ENCODE measurements at places on chromosomes 6 and 20.

GRCh38 chr6:26059941-26060340 is 27.3 kb upstream of the HFE start:
- DNase-seq: no peak

- no peak for DNase-seq
Measured at GRCh38 chr6:25346064-25346463, 66.9 kb downstream of the CARMIL1 start.

GRCh38 chr6:40326714-40327421 is 260.3 kb downstream of the LRFN2 start:
- no peak for DNase-seq

DNA sequence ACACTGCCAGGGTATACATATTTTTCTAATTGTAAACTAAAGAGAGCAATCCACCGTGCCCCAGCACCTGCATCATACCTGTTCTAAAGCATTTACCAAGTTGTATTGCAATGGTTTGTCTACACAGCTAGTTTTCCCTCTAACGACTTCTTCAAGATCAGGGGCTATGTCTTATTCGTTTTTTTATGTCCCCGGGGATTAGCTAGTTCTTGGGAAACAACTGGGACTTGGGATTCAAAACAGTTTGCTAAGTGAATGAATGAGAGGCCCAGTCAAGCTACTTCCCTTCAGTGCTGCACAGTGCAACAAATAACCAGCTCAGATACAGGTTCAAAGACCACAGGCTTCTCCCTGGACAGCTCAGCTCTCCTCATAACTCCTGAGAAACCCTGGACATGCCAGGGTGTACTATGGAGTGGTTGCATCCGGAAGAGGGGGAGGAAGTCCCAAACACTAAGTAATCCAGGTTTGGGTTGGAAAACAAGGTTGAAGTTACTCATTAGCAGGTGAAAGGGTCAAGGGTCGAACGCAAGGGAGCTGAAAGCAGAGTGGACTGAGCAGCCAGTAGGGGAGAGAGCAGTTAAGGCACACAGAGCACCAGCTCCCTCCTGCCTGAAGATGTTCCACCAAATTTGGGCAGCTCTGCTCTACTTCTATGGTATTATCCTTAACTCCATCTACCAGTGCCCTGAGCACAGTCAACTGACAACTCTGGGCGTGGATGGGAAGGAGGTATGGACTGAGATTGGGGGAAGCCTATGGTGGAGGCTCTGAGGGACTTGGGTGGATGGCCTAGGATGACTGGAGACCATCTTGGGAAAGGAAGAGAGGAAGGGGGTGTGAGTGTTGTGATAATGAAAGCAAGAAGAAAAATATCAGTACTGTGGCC is at the start of gene APOM:
TSS of gene APOM (plus strand) at position 546 of the 889 bp plus-strand sequence. CDS start at position 619, 73 bp downstream.
- DNase-seq: no peak

DNA sequence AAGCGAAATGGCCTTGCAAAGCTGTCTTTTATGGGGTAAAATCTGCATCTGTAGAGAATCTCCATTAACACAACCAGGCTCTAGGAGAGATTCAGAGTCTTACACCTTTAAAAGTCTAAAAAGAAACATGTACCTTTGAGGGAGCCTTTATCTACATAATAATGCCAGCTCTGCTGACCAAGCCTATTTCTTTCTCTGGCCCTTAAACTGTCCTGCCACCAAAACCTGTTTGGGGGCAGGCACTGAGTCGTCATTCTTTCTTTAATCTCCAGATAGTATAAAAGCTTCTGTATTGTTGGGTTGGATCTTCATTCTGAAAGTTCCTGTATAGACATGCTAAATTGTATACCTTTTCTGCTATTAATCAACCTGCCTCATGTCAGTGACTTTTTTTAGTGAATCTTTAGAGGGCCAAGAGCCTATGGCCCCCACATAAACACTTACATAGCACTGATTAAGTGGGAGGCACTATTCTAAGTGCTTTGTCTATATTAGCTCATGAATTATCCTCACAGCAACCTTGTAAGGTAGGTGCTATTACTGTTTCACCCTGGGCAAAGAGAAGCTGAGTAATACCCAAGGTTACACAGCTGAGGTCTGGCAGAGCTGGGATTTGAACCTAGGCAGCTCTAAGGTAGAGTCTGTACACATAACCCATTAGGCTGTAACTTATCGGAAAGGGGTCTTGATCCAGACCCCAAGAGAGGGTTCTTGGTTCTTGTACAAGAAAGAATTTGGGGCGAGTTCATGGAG is 232.3 kb upstream of the DTNBP1 start:
- no peak for DNase-seq

- no peak for DNase-seq
Measured at GRCh38 chr6:13978787-13979186, 54.0 kb downstream of the RNF182 start.

DNA sequence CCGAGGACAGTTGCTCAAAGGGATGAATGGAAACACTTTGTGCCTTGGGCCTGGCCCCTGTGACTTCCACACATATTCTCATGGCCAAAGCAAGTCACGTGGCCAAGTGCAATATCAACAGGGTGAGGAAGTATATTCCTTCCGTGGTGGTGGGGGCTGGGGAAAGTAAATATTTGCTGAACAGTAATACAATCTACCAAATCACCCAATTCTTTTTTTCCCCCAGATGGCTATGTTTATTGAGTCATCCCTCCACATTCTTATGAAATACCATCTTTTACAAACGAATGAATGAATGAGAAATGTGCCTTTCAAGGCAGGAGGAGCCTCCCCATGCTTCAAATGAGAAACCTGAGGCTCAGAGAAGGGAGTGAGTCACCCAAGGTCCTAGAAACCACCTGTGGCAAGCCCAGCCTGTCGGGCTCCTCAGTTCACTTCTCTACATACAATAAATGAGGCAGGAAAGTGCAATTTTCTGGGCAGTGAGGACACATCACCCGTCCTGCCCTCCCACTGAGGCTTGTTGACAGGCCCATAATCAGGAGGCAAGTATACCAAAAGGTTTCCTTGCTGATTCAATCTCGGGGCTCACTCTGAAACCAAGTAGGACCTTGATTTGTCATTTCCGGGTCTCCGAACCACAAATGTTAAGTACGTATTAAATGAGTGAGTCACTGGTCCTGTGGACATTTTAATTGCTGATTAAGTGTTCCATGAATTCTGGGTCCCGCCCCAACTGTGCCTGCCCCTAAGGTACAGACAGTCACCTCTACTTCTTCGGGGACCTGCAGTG is 25.3 kb upstream of the TOP1 start:
- peak; percentile 71 for DNase-seq

GRCh38 chr6:36566418-36566905 is 19.2 kb upstream of the STK38 start:
- DNase-seq: no peak

- DNase-seq: no peak
Measured at GRCh38 chr20:44615169-44615791, 32.9 kb downstream of the PKIG start.

DNA sequence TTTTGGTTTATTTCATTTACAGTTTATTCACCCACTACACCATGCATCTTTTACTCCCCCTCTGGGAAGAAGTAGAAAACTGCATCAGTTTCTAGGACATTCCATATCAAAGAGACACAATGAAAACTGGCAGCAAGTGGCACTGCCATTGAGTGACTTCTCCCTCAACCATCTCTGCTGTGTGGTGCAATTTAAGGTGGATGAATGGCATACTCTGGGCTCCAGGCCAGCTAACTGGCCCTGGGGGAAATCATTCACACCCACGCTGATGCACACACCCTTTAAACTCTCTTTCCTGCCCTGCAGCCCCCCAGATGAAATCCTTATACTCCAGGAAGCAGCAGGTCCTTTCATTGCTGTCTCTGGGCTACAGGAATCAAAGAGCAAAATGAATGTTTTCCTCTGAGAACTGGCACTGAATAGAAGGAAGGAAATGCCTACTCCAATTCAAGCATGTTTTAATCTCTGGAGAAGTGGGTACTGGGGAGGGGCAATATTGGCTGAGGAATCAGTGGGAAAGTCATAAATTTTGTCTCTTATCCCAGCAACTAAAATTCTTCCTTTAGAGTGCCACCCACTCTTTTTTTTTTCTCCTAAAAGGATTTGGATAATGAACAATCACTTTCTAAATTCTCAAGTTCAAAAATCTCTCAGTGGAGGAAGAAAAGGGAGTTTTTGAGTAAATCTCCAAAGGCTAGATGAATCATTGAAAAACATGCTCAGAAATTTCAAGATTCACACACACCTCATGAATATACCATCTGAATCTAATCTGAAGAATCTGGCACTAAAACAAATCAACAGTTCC is 16.9 kb upstream of the RFPL4B start:
- DNase-seq: no peak

DNA sequence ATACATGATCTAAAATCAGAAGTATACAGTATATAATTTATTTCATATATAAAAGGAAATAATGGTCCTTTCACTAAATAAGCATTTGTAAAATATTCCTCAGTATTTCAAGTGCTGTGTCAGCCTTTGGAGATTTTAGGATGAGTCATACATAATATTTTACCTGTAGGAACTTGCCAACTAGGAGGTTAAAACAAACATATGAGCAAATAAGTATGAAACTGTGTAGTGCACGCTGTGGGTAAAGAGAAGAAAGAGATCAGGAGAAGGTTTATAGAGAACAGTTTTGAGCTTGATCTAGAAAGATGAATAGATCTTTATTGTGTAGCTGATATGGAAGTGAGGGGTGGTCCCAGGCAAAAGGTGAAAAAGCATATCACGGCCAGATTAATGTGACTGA is 169.9 kb upstream of the RNF217 start:
- DNase-seq: no peak

GRCh38 chr6:44675449-44675848 is 287.9 kb downstream of the CDC5L start:
- DNase-seq: no peak

DNA sequence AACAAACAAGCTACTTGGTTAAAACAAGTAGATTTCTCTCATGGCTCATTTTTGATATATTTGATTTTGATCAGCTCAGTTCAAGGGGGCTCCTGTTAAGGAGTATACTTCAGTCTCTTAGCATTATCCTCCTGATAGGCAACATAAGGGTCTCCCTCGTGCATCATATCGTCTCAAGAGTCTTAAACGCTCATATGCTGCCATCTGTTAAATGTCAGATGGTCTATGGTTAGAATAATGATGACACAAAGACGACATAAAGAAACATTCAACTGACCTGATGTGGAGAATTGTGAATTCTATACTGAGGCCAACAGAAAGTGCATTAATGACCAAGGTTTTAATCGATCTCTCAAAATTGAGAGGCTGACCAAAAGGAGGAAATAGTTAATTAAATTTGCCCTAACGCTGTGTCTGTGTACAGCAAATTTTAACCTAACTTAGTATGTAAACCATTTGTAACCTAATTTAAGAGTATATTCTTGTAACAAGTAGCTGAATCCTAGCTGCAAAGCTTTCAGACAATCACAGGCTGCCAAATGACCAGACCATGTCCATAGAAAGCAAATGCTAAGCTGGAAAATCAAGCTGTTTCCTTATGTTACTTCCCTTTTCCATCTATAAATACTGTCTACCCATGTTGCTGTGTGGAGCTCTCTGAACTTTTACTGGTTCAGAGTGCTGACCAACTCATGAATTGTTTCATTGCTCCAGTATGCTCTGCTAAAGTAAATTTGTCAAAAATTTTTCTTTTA is 1688.5 kb downstream of the GRIK2 start:
- no peak for DNase-seq

DNA sequence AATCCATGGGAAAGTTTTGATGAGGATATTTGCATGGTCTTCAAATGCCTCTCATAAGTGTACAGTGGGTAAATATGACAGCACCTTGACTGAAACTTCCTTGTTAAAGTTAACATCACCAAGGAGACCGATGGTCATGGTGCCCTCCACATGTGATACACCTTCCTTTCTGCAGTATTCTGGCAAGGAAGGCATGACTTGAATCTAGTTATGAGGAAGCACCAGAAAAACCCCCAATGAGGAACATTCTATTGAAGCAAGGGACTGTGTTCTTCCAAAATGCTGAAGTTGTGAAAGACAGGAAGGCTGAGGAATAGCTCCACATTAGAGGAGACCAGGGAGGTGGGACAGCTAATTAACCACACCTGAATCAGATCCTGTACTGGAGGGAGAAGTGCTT is 118.3 kb downstream of the SLC24A3 start:
- no peak for DNase-seq

DNA sequence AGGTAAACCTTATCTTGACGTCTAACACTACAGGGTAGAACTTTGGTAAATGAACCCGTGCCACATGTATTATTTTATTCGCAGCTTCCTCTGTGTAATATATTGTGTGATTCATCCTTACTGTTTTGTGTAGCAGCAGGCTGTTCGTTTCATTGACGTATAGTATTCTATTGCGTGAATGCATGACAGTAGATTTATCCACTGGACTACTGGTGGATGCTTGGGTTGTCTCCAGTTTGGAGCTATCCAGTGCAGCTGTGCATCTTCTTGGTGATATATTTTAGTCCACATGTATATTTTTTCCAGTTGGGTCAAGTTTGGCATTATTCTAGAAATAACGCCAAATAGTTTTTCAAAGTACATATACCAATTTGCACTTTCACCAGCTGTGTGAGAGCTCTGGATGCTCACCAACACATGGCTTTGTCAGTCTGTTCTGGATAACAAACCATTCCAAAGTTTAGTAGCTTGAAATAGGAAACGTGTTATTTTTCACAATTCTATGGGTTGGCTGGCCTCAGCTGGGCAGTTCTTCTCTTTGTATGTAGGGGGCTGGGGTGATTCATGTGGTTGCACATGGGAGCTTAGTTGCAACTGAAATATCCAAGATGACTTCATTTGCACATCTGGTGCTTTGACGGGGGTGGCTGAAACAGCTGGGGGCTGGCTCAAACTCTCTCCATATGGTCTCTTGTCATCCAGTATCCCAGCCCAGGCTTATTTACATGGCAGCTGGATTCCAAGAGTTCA is 9.3 kb downstream of the ECT2L start:
- no peak for DNase-seq

DNA sequence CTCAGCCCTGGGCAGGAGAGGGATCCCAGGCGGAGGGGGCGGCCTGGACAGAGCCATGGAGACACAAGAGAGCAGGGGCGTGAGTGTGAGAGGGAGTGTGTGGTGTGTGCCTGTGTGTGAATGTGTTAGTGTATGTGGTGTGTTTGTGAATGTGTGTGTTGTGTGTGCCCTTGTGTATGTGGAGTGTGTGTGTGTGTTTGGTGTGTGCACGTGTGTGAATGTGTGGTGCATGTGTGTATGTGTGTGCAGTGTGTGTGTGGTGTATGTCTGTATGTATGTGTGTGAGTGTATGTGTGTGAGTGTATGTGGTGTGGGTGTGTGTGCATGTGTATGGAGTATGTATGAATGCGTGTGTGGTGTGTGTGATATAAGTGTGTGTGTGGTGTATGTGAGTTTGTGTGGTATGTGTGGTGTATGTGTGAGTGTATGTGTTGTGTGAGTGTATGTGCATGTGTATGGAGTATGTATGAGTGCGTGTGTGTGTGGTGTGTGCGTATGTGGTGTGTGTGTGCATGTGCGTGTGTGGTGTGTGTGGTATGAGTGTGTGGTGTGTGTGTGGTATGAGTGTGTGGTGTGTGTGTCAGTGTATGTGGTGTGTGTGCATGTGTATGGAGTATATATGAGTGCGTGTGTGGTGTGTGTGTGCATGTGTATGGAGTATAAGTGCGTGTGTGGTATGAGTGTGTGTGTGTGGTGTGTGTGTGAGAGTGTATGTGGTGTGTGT is 175.2 kb upstream of the AFDN start:
- no peak for DNase-seq
